GM12878 (cell line): ENCODE measurements at places on chromosomes 5 and 9. TPM values are rescaled to one million over a fixed set of nuclear protein-coding genes. Genes with fewer than 3 reads are reported as not detected.

GRCh38 chr5:106311230-106311915 is 1359.4 kb downstream of the EFNA5 start:
- no peak for DNase-seq

DNA sequence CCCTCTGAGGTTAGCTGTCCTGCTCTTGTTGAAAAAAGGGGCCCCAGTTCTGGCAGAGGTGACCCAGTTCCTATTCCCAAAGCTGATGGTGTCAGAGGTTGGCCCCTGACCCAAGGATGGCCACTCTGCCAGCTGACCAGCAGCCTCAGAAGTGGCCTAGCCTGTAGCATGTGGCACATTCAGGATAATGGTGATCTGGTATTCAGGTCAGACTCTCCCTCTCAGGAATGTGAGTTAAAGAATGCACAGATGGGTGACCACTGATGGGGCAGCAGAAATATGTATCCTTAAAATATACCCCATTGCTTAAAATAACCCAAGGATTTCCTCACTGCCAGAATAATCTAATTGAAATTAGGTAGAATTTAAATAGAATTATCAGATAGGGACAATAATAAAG is 369.2 kb downstream of the SEMA5A start:
- no peak for DNase-seq

GRCh38 chr5:159050316-159051143 is 49.2 kb downstream of the EBF1 start:
- no peak for DNase-seq

DNA sequence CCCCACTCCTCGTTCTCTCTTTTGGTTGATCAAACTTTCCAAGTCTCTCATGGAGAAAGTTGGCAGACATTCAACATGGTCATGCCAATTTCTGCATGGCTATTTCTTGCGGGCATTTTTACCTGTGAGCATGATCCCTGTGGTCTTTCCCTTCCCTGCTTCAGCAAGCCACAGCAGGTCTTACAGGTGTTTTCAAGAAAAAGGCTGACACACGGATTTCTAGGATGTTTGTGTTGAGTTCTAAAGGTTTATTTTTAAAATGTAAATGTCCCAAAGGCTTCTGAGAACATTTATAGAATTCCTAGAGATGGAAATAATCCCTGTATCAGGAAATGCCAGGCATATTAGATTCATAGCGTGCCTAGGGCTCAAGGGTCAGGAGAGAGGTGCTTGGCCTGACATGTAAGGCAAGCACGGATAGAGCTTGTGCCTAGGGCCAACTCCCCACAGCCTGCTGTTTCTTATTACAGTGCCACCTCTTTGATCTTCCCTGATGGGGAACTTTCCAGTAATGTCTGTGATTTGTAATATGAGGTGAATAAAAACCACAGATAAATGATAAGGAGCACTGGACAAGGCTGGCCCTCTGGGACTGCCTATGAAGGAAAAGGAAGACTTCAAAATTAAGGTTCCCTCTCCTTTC is 79.8 kb downstream of the MUSK start:
- no peak for DNase-seq

DNA sequence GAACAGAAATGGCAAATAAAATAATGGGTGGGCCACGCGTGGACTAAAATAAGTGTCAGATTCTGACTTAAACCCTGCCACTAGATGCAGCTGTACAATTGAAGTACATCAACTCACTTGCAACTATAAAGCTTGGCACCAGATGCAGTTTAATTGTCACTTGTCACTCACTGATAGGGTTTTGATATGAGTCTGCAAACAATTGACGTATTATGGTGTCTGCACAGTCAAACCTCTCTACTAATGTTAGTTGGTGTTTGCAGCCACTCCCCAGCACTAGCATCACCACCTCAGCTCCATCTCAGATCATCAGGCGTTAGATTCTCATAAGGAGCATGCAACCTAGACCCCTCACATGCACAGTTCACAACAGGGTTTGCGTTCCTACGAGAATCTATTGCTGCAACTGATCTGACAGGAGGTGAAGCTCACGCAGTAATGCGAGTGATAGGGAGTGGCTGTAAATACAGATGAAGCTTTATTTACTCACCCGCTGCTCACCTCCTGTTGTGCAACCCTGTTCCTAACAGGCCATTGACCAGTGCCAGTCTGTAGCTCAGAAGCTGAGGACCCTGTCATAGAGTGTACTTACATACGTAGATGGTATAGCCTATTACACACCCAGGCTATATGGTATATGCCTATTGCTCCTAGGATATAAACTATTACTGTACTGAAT is 72.1 kb upstream of the SEMA6A start:
- DNase-seq = no peak

GRCh38 chr5:172509405-172509781 is 55.1 kb upstream of the SH3PXD2B start:
- DNase-seq = no peak

GRCh38 chr9:121447321-121447834 is 52.3 kb downstream of the GGTA1 start:
- DNase-seq = no peak

DNA sequence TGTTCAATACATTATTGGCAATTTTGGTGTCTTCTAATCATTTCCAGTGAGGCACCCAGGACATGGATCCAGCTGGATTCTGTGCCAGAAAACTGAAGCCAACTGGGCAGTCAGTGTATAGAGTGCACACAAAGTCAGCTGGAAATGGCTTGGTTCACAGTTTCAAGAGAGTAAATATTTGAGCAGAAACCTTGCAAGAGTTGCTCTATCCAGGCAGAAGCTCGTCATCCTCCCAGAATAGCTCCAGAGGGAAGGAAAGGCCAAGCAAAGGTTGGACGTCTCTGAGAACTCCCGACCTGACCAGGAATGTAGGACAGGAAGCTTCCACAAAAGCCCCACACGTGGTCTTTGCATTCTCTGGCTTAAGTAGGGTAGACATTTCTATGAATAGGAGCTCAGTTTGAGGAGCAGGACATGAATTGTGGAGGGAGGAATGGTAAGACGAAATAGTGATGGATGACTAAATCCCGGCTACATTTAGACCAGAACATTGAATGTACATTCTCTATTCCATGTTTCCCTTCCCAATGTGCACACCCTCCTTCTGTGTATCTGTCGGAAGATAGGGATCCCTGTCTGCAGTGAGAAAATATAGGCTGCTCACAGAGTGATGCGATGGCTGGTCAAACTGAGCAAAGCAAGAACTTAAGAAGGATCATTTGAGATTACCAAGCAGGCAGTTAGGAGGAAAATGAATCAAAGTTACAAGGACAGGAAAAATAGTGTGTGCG is 72.7 kb upstream of the FCN2 start:
- no peak for DNase-seq

PCDHB7 gene
- total RNA-seq = not detected in 2 replicates

ACTBL2 gene
- total RNA-seq = not detected in 2 replicates

ARL14EPL gene
- not detected in 2 replicates for total RNA-seq

TMEFF1 gene
- 0.38 and 0.58 TPM in 2 replicates for total RNA-seq

WNT8A gene
- total RNA-seq = not detected in 2 replicates

CAVIN4 gene
- 0.13 TPM in 1 of 2 replicates, not detected in the other for total RNA-seq
